ENCODE measurements at places on chromosomes 5 and 9. TPM values are rescaled to one million over a fixed set of nuclear protein-coding genes. Genes with fewer than 3 reads are reported as not detected.

Gene PCDHB5
- total RNA-seq: 1.8 TPM

Gene TEX48
- total RNA-seq: not detected

Gene FOXD4L5
- total RNA-seq: not detected

Gene INSL4
- total RNA-seq: 13.9 TPM

Gene HSD17B4
- total RNA-seq: 75.7 TPM

Gene DDX4
- total RNA-seq: not detected

Gene CCL28
- total RNA-seq: not detected

Gene FOXD4L4
- total RNA-seq: 0.03 TPM

Gene TNPO1
- 144 TPM for total RNA-seq

Gene CD72
- total RNA-seq: not detected

Gene PCDHGA8
- total RNA-seq: not detected

Gene MIGA2
- 13.8 TPM for total RNA-seq

Gene IFNB1
- 0.23 TPM for total RNA-seq

Gene KLF4
- total RNA-seq: 17.1 TPM

Gene RELL2
- total RNA-seq: 3.7 TPM

Gene GFRA3
- total RNA-seq: not detected

Gene PHF24
- 0.21 TPM for total RNA-seq

Gene HAVCR2
- 0.87 TPM for total RNA-seq

Gene THBS4
- not detected for total RNA-seq
